Activated naive CD4-positive, alpha-beta T cell treated with anti-CD3 and anti-CD28 coated beads, Interleukin-2, amount 50 U/mL, for 72 hours (primary cell): ENCODE measurements at places on chromosomes 1 and 21. TPM values are rescaled to one million over a fixed set of nuclear protein-coding genes. Genes with fewer than 3 reads are reported as not detected.

GRCh38 chr1:38958967-38959366 lies 17.3 kb upstream of the RHBDL2 start:
- DNase-seq: no peak

DNA sequence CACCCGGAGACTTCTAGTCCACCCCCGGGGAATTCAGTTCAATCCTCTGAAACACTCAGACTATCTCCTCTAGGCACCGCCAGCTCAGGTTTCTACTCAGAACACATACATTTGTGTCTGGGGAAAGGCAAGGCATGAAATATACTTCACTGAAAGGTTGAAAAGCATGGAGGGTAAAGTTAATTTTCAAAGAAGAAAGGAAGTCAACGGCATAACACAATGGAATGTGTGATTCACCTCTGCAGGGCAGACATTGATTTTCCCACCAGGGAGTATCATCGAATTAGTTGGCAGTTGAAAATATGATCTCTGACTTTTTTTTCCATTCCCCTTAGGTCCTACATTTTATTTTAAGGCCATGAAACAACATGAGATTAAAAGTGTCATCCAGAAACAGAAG lies 669.4 kb downstream of the SMYD3 start:
- DNase-seq: no peak

DNA sequence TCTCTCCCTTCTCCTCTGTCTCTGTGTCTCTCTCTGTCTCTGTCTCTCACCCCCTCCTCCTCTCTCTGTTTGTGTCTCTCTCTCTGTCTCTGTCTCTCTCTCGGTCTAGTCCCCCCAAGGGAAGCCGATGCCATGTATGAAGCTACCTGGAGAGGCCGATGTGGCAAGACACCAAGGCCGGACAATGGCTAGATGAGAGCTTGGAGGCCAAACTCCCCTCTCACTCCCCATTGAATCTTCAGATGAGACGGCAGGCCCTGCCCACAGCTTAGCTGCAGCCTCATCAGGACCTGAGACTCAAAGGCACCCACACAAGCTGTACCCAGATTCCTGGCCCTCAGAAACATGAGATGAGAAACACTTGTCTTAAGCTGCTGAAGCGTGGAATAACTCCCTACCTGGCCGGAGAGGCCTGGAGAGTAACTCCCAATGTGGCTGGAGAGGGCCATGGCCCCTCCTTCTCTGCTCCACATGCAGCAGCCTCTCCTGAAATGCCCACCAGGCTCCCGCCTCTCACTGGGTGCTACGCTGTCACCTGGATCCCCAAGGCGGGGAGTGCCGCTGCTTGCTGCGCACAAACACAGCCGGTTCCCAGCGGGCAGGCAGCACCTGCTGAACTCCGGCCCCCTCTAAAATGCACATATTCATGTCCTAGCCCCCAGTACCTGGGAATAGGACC lies 7.8 kb upstream of the ACTRT2 start:
- peak; percentile 50 for DNase-seq

- no peak for DNase-seq
Measured at GRCh38 chr1:192316942-192317450, at the start of gene RGS21. Gene RGS21, plus strand, starts transcription at chr1:192316992. Its CDS starts 26,045 bp downstream, at chr1:192343037.

- DNase-seq: no peak
Measured at GRCh38 chr1:237270353-237270752, 228.4 kb downstream of the RYR2 start.

DNA sequence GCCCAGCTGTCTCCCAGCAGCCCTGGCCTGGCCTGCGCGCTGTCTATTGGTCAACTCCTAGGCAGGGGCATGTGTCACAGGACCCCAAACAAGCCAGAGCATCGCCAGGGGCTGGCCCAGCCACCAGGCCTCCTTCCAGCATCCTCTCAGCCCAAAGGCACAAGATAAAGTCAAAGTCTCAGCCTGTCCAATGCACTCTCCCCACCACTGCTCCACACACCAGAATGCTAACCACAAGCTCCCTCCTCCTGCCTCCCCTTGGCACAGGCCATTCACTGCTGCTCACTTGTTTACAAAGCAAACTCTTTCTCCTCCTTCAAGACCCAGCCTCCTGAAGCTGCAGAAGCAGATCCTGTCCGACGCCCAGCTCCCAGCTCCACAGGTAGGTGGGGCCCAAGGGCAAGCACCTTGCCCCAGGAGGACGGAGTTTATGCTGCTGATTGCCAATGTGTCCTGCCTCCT lies 133.4 kb downstream of the DMRTB1 start:
- no peak for DNase-seq

- no peak for DNase-seq
Measured at GRCh38 chr1:47554901-47555300, 117.1 kb downstream of the FOXD2 start.

DNA sequence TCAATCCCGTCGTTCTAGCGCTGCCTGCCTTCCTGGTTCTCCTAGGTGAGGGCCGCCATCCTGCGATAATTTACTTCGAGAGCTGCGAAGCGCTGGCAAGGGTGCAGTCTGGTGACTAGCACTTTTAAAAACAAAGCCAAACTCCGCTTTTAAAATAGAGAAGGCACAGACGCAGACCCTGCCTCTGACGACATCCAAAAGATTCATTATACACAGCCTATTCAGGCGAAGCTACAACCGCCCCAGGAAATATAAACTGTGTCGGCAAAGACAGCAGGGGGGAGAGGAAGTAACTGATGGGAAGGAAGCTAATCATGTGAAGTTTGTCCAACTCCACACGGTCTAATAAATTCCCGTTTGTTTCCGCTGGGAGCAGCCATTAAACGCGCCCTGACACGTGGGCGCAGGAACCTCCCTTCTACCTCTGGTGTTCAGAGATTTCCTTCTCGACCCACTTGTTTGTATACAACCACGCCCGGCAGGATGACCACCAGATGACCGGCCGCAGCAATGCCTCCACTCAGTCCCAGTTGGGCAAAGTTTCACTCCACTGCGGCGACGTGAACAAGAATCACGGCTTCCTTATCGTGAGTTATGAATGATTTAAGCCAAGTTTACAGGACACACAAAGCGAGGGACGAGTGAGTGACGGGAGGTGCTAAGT lies 1.3 kb downstream of the GNG12 start:
- no peak for DNase-seq

GRCh38 chr1:202625416-202626360 lies 84.6 kb downstream of the SYT2 start:
- DNase-seq: no peak

DNA sequence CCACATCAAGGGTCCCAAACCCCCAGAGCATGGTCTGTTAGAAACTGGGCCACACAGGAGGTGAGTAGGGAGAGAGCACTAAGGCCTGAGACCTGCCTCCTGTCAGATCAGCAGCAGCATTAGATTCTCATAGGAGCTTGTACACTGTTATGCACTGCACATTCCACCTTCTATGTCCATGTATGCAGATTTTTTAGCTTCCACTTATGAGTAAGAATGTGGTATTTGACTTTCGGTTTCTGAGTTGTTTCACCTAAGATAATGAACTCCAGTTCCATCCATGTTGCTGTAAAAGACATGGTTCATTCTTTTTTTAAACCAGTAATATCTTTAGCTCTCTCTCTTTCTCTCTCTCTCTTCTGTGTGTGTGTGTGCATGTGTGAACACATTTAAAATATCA lies 663 bp upstream of the GBP6 start:
- no peak for DNase-seq

GRCh38 chr1:8517661-8518489 lies 200.0 kb downstream of the SLC45A1 start:
- DNase-seq: no peak

SGIP1 gene
- not detected for total RNA-seq

OR2AK2 gene
- 0.25 TPM for total RNA-seq

KIF21B gene
- 55.9 TPM for total RNA-seq

GBP7 gene
- not detected for total RNA-seq

SMG7 gene
- 60.9 TPM for total RNA-seq

CFAP45 gene
- 1.2 TPM for total RNA-seq

MROH9 gene
- not detected for total RNA-seq

GBP5 gene
- total RNA-seq: 151 TPM
